ENCODE measurements at places on chromosomes 12 and 14.

DNA sequence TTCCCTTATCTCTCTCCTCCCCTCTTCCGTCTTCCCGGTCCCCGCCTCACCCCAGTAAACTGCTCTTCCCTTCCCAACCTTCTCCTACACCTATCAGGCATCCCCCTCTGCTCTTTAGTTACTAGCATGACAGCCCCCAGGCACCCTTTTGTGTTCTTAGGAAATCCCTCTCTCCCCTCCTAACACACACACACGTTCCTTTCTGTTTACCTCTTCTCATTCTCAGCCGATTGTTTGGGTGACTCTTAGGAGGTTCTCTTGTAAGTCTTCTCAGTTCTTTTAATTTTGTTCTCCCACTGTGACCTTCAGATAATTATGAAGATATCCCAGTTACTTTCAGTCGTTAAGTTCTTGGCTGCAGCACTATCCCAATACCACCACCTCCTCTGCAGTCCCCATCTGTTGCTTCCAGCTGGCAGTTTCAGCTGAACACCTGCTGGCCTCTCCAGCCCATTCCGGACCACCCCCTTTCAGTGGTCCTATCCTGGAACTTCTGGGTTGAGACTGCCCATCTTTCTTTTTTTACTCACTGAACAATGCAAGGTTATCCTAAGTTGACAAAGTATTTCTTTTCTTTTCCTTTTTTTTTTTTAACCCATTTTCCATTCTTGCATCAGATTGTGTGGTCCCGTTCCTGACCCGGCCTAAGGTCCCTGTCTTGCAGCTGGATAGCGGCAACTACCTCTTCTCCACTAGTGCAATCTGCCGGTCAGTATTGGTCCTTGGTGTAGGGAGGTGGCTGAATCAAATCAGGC, 711 bp downstream of the MARS1 start:
- DNase-seq = peak; percentile 25

DNA sequence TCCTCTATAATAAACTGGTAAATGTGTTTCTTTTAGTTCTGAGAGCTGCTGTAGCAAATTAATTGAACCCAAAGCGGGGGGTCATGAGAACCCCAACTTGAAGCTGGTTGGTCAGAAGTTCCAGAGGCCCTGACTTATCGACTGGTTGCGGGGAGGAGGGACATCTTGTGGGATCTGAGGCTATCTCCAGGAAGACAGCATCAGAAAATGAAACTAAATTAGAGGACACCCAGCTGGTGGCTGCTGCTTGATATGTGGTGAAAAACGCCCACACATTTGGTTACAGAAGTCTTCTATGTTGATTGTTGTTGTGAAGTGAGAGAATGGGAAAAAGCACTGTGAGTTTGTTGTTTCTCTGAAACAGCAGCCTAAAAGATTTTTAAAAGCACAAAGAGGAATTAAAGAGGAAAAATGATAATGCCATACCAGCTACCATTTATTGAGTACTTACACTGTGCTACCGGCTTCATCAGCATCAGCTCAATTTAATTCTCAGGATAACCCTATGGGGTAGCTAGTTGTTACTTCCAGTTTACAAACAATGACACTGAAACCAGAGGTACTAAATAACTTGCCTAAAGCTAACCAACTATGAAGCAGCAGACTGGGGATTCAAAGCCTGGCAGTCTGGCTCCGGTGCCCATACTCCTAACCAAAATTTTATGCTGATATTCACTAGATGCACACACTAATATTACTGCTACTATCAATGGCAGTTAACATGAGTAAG, 24.3 kb downstream of the DDX24 start:
- no peak for DNase-seq

GRCh38 chr14:50213795-50214194, 17.6 kb downstream of the SOS2 start:
- DNase-seq = no peak

DNA sequence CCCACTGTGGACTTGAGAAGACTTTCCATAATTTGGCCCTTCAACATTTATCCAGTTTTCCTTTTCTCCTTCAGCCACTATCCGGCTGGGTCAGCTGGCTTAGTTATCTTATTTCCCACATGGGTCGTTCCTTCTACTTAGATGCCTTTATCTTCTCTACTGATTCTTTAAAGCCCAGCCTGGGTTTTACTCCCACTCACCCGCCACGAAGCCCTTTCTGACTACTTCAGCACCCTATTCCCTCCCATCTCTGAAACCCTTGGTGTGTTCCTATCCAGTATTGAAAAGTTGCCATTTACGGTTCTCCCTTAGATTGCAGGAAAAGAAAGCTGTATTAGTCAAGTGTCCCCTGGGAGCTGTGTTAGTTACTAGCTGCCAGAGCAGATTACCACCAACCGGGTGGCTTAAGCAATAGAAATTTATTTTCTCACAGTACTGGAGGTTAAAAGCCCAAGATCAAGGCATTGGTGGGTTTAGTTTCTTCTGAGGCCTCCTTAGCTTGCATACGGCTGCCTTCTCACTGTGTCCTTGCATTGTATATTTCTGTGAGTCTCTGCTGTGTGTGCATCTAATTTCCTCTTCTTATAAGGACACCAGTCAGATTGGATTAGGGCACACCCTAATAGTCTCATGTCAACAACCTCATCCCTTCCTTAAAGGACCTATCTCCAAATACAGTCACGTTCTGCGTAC, 105.5 kb downstream of the GPATCH2L start:
- DNase-seq = no peak

GRCh38 chr12:118850244-118850825, 131.0 kb upstream of the SRRM4 start:
- DNase-seq = peak; percentile 80

DNA sequence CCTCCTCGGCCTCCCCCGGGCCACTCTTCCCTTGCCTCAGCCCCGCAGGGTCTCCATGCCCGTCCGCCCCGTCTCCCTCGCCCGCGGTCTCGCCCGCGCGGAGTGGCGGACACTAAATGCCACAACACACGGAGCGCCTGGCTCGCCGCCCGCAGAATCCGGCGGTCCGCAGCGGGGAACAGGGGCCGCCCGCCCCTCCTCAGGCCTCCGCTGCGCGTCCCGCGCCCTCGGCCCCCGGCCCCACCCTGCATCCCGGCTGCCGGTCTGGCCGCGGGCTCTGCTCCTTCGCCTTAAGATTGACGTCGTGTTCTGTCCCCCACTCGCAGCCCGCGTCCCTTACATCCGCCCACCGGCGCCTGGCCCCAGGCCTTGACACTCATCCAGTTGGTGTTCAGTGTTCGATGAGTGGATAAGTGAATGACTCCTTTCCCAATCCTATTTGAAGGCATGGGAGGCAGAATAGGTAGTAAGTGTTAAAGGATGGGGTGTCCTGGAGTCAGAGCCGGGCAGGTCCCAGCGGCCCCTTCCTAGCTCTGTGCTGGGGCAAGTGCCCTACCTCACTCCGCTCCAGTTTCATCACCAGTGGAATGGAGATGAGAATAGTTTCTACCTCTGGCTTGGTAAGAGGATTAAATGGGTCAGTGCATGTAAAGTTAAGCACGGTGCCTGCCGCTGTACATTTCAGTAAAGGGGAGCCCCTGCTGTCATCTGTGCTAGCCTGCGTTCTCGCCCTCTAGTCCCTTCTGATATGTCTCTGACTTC, 622 bp downstream of the TECPR2 start:
- DNase-seq = peak; percentile 31

DNA sequence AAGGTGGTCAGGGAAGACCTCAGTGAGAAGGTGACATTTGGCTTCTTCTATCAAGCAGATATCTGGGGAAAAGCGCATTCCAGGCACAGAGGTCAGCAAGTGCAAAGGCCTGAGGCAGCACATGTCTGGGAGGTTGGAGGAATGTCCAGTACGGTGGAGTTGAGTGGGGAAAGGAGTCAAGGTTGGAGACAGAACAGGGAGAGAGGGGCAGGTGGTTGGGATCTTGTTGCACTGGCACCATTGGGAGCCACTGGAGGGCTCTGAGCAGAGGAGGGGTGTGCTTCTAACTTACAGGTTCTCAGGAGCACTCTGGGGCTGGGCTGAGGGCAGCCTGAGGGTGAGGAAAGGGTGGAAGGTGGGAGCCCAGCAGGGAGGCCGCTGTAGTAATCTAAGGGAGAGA, 52.1 kb downstream of the EID3 start:
- no peak for DNase-seq

- DNase-seq = peak; percentile 57
These were observed at the start of gene PDZRN4 for GRCh38 chr12:41188058-41188840. Gene PDZRN4, plus strand, starts transcription at chr12:41188320.

- no peak for DNase-seq
These were observed 408.5 kb downstream of the CCER1 start for GRCh38 chr12:90546511-90546910.

GRCh38 chr12:49283541-49284429, 11.2 kb upstream of the PRPH start:
- no peak for DNase-seq

DNA sequence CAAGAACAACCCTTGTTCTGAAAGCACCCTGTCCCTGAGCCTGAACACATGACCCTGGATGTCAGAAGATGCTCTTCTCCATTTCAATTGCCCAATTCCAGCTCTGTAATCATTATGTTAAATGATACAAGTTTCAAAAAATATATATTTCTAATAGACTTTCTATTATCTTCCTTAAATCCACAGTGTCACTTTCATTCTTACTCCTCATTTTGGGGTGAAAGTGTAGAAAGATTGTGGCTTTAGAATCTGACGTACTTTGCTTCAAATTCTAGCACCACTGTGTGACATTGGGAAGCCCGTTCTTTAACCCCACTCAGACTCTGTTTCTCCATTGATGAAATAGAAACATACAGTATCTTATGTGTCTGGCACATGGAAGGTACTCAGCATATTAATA, 83.2 kb downstream of the ETV6 start:
- no peak for DNase-seq

DNA sequence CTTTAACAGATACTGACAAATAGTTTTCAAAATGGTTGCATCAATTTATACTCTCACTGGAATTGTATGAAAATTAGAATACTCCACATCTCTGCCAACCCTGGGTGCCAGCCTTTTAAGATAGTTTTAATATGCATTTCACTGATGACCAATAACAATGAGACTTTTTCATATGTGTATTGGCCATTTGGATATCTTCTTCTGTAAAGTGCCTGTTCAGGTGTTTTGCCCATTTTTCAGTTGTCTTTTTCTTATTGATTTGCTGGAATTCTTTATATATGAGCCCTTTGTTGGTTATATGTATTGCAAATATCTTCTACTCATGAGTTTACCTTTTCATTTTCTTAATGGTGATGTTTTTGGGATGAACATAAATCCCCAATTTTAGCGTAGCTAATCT, 16.7 kb upstream of the RNU6-7 start:
- DNase-seq = no peak

DNA sequence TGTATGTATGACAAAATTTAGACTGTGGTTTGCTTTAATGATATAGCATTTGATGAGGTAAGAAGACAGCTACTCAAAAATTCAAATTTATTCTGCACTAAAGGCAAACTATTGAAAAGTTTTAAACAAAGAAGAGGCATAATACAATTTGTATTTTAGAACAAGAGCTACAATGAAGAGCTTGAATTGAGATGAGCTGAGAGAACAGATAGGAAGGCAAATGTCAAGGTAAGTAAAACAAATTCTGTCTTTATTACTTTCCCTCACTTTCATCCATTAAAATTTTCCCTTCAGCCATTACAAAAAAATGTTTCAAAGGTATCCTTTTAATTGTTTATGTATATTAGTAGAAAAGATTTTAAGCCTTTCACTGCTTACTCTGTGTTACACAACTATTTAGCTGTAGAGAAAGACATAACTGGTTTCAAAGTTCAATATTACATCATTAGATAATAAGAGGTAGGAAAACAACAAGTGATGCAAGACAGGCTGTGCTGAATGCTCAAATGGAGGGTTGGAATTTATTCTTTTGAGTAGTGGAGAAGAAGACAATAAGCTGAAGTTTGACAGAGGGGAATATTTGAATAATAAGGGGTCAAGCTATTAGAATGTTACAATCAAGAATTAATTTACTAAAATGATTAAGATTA, 1334.1 kb downstream of the FSCB start:
- no peak for DNase-seq

- DNase-seq = no peak
These were observed 23.3 kb downstream of the TPCN1 start for GRCh38 chr12:113244478-113244958.

DNA sequence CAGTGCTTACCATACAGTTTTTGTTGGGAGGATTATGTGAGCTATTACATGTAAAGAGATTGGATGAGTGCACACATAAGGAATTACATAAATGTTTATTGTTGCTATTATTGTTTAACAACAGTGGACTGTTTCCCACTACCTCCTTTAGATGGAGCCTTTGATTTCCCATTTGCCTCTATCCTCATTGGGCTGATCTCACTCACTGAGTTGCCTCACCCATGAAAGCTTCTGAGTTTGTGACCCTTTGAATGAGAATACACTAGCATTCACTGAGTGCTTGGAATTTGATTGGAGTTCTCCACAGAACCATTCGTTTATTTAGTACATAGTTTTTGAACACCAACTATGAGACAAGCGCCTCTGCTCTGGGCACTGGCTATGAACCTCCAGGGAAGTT, 121.0 kb downstream of the HELB start:
- DNase-seq = peak; percentile 28

GRCh38 chr14:103164006-103164405, 40.7 kb downstream of the TNFAIP2 start:
- no peak for DNase-seq

GRCh38 chr14:55274146-55274545, 2.9 kb downstream of the FBXO34 start:
- DNase-seq = no peak

DNA sequence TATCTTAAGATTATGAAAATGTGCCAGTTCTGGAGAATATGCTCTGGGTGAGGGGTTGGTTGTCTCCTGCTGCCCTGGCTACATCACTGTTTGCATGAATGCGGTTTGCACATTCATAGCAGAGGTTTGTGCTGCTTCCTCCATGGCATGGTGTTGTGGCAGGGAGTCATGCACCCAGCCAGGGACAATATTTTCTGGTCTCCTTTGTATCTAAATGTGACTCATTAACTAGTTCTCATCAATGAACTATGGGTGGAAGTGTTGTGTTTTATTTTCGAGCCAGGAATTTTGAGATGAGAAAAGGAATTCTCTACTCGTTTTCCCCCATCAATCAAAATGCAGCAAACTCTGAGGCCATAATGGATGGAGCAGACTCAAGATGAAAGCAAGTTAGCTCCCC, 527.3 kb downstream of the SNAPC1 start:
- no peak for DNase-seq

GRCh38 chr12:14974633-14975032, 1.8 kb downstream of the PDE6H start:
- no peak for DNase-seq

DNA sequence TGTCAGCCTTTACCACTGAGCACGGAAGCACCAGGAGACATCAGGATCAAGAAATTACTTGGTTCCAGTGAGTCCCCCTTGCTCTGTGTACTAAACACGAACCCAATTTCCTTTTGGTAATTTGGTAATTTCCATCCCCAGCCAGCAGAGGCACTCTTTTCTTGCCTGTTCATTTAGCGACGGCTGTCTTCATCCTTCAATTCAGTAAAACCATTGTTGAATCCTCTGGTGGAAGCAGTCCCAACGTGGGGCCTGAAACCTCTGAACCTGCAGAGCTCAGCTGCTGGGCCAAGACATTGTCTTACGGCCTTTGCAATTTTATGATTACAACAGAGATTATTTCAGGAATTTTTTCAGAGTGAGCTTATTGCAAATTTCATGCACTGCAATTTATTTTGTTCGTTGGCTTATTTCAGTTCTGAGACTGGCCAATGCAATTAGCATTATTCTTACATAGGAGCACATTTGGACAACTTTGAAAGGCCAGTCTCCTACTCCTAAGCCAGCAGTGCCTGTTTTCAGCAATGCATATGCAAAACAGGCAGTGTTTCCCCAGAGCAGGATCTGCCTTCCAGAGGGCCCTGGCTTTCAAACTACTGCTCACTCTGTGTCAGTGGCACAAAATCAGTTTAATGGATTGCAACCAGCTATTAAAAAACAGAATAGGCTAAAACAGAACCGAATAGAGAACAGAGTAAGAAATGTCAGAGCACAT, 372.9 kb upstream of the TMEM132C start:
- peak; percentile 74 for DNase-seq
